CD8-positive, alpha-beta memory T cell (primary cell): ENCODE measurements at places on chromosomes 7 and 10. TPM values are rescaled to one million over a fixed set of nuclear protein-coding genes. Genes with fewer than 3 reads are reported as not detected.

GRCh38 chr7:32206987-32207386 lies 136.8 kb upstream of the PDE1C start:
- H3K36me3 ChIP-seq, result no peaks in the 10 kb centered on the region
- H3K27me3 ChIP-seq, result no peaks in the 10 kb centered on the region
- no peak overlapping the region for H3K4me3 ChIP-seq
- no peak for DNase-seq
- H3K27ac ChIP-seq, result no peak overlapping the region

- no peak overlapping the region for H3K4me3 ChIP-seq
- H3K27ac ChIP-seq, result no peak overlapping the region
- no peaks in the 10 kb centered on the region for H3K27me3 ChIP-seq
- no peak for DNase-seq
- H3K36me3 ChIP-seq, result no peaks in the 10 kb centered on the region
These were observed 102.8 kb downstream of the CHN2 start for GRCh38 chr7:29297194-29297890.

DNA sequence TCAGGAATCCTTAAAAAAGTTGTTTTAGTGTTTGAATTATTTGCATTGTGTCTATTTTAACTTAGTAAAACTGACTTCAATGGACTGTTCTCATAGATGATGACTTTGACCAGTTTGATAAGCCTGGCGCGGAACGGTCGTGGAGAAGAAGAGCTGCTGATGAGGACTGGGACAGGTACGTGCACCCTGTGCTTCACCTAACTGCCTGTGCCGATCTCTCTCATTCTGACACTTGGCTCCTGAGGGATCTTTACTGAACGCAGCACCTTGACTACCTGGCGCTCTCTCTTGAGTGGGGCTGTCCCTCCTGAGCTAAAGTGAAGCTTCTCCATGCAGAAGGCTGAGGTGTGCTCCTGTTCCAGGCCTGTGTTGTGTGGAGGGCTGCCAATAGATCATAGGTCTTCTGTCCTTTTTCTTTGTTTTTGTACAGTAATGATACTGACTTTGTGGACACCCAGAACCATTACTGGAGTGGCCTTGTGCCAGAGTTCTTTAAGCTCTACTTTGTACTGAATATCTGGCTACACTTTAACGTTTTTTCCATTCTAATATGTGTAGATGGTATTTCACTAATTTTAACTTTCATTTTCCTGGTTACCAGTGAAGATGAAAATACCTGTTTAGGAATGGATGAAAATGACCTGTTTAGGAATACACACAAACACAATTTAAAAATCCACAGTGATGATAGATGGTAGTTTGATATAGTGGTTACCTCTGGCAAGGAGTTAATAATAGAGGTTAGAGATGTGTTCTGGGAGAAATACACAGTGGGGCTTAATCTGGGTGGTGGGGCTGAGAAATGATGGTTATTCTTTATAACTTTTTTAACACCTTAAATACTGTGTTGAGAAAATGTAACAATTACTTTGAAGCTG lies 20.9 kb downstream of the RBM33 start:
- no peaks in the 10 kb centered on the region for H3K36me3 ChIP-seq
- no peak overlapping the region for H3K27ac ChIP-seq
- H3K4me3 ChIP-seq, result no peak overlapping the region
- H3K27me3 ChIP-seq, result no peaks in the 10 kb centered on the region

- H3K36me3 ChIP-seq, result no peaks in the 10 kb centered on the region
- H3K27ac ChIP-seq, result peak overlapping the region; percentile 14
- DNase-seq, result no peak
These were observed 8.3 kb downstream of the TMEM273 start for GRCh38 chr10:49179699-49180443.

DNA sequence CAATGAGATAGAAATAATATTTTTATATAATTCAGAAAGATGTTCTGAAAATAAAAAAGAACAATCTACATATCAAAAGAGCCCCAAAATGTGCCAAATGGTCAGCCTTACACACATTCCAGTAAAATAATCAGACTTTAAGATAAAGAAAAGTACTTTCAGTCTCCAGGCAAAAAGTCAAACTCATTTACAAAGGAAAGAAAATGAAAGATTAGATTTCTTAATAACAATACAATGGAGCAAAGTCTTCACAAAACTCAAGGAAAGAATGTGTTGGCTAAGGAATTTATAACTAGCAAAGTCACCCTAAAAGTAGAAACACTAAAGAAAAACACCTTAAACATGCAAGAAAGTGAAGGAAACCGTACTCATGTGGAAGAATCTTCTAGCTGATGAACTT lies 16.6 kb downstream of the RTKN2 start:
- DNase-seq, result no peak
- H3K4me1 ChIP-seq, result no peaks in the 10 kb centered on the region
- H3K4me3 ChIP-seq, result no peak overlapping the region
- H3K27ac ChIP-seq, result no peak overlapping the region

DNA sequence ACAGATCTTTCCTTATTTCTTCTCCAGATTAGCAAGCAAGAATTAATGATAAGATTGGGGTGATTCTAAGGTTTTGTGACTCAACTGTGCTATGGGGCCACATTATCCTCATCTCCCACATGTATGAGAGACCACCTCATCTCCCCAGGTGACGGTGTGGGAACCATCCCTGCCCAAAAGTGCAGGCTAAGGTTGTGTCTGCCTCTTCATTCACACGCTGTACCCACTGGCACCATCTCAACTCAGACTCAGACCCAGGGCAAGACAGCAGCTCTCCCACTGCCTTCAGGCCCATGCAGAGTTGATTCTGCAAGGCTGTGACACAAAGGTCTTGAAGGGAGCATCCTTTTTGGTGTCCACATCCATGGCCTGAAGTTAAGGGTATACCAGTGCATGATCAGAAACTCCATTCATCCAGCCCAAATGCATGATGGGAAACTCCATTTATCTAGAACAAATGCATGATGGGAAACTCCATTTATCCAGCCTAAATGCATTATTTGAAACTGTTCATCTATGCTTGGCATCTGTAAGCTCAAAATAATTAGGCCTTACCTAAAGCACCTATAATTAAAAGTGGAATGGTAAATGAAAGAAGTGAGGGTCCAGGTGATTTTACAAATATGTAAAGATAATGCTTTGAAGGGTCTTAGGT lies 99.4 kb downstream of the TCERG1L start:
- no peaks in the 10 kb centered on the region for H3K4me1 ChIP-seq
- no peaks in the 10 kb centered on the region for H3K36me3 ChIP-seq
- no peaks in the 10 kb centered on the region for H3K27me3 ChIP-seq
- H3K4me3 ChIP-seq, result no peak overlapping the region
- DNase-seq, result no peak

DNA sequence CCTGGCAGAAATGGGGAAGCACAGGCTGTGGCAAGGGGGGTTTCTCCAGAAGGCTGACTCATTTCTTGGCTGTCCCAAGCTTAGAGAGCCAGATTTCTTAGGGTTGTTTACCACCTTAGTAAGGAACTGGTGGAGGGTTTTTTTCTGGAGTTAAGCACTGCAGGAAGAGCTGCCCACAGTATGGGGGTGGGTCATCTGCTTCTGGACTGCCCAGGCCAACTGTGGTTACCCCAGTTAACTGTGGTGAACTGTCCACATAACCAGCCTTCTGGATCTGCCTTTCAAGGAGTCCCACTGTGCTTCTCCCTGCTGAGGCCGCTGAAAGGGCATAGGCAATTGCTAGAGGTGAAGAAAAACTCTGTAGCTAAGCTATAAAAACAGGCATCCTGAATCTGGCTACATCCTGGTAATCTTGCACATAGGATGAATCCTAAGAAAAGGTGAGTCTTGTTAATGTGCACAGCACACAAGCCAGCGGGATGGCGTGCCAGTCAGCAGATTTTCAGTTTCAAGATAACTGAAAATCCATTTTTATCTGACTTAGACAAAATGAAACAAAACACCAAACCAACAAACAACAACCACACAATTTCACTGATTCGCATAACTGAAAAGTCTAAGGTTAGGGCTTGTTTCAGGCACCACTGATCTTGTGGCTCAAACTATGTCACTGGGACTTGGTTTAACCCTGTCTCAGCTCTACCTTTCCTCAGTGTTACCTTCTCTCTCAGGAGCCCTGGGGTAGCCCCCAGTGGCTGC lies 21.6 kb upstream of the TSPAN33 start:
- H3K4me1 ChIP-seq, result no peaks in the 10 kb centered on the region
- no peaks in the 10 kb centered on the region for H3K36me3 ChIP-seq
- no peak overlapping the region for H3K27ac ChIP-seq
- DNase-seq, result no peak

DNA sequence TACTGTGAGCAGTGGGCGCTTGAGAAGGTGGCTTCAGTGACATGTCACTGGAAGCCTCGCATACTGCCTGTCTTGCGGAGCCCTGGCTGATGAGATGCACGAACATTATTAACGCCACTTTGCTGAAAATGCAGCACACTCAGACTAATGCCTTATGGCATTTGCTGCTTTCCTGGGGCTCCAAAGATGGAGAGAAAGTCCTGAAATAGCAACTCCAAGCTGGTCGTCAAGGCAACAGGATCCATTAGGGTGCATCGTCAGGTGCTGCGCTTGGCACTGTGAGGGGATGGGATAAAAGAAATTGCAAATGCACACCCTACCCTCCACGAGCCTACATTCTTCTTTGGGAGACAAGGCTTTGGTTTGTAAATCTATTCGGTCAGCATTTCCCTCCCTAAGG lies 592.5 kb downstream of the TYW1 start:
- no peak for DNase-seq
- H3K27ac ChIP-seq, result no peak overlapping the region
- no peaks in the 10 kb centered on the region for H3K27me3 ChIP-seq
- no peaks in the 10 kb centered on the region for H3K36me3 ChIP-seq

GRCh38 chr7:141575654-141576448 lies 24.6 kb downstream of the AGK start:
- no peak overlapping the region for H3K4me3 ChIP-seq
- H3K27ac ChIP-seq, result no peak overlapping the region
- DNase-seq, result no peak
- no peaks in the 10 kb centered on the region for H3K27me3 ChIP-seq
- H3K4me1 ChIP-seq, result no peaks in the 10 kb centered on the region

DNA sequence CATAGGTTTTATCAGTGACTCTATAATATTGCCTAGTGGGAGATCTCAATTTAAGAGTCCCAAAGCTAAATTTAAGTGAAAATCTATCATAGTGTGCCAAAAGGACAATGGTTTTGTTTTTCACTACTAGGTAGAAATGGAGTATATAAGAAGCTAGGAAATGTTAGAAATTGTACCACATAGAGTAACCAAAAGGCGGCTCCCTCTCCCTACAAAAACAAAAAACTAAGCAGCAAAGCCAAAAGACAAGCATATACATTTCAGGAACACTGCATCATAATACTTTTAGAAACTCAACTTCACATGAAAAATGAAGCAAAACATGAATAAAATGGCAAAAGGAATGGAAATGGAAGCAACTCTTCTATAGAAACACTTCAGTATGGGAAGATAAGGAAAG lies 271.6 kb downstream of the CACNA2D1 start:
- no peaks in the 10 kb centered on the region for H3K4me1 ChIP-seq
- DNase-seq, result no peak
- H3K36me3 ChIP-seq, result no peaks in the 10 kb centered on the region
- no peak overlapping the region for H3K27ac ChIP-seq
- H3K27me3 ChIP-seq, result no peaks in the 10 kb centered on the region

DNA sequence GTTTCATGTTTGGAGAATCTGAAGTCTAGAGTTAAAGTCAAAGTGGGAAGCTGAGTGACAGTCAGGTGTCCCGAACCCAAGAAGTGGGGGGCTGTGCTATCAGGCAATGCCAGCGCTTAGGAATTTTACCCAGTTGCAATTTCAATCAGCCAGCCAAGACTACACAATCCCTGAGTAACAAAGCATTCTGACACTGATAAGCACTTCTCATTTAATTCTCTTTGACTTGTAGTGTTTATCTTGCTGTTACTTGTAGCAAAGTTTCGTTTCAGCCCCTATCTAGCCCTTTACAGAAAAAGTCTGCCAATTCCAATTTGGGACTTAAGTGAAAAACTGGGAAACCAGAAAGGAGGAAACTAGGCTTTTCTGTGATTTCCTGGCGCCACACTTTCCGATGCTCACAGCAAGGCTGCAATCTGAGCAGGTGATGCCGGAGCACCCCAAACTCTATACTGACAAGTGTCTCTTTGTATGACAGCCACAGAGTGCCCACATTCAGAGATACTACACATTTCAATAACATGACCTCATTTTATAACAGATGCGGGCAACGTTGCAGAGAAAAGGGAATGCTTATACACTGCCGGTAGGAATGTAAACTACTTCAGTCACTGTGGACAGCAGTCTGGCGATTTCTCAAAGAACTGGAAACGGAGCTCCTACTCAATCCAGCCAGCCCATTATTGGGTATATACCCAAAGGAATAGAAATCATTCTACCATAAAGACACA lies 61.0 kb downstream of the ITIH5 start:
- no peak overlapping the region for H3K27ac ChIP-seq
- no peaks in the 10 kb centered on the region for H3K27me3 ChIP-seq
- no peaks in the 10 kb centered on the region for H3K4me1 ChIP-seq
- no peak overlapping the region for H3K4me3 ChIP-seq
- no peaks in the 10 kb centered on the region for H3K36me3 ChIP-seq
- DNase-seq, result no peak

DNA sequence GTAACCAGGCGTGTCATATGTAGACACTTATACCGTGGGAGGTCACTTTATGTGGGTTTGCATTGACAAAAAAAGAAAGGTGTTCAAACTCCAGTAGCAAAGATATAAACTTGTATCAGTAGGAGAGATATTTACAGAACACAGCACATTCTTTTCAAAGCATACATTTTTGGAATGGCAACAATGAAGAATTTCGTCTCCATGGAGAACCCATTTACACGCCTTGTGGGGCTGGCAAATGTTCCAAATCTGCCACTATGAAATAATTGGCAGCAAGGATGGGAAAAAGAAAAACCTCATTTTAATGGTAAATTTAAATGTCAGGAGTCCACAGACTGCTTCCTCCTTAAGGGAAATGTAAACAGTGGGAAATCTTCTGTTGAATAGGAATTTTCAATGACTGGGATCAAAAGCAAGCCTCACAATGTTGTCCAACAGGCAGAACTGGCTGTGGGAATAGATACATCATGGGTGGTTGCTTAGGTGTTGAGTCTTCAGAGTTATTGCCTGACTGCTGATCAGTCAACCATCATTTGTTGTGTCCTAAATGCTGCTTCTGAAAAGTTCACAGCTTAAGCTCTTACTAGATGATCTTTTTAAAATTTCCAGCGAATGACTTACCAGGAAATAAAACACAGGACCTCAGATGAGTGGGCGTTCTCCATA lies 256.6 kb upstream of the SEMA3C start:
- H3K36me3 ChIP-seq, result no peaks in the 10 kb centered on the region
- no peaks in the 10 kb centered on the region for H3K4me1 ChIP-seq
- no peaks in the 10 kb centered on the region for H3K27me3 ChIP-seq

The WNT8B gene
- polyA plus RNA-seq, result not detected

The SRRM3 gene
- polyA plus RNA-seq, result not detected

The BLNK gene
- polyA plus RNA-seq, result not detected

The NDUFB8 gene
- polyA plus RNA-seq, result 488 TPM

The UROS gene
- 57.3 TPM for polyA plus RNA-seq

The PLXDC2 gene
- 1.5 TPM for polyA plus RNA-seq
